Activated naive CD4-positive, alpha-beta T cell treated with anti-CD3 and anti-CD28 coated beads, Interleukin-2, amount 50 U/mL, for 16 hours (primary cell): ENCODE measurements at places on chromosomes 4 and X.

DNA sequence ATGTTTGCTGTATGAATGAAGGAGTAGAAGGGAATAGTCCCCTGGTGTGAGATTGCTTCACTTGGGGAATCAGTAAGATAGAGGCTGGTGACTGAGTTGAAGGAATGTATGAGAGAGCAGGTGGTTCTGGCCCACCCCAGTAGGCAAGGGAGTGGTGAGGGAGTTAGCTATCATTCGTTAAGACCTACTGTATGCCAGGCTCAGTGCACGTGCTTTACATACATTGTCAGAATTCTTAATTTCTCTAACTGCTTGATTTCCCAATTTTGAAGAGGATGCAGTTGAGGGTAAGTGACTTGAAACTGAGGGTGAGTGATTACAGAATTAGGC is 700 bp downstream of the VMA21 start:
- DNase-seq, result no peak

DNA sequence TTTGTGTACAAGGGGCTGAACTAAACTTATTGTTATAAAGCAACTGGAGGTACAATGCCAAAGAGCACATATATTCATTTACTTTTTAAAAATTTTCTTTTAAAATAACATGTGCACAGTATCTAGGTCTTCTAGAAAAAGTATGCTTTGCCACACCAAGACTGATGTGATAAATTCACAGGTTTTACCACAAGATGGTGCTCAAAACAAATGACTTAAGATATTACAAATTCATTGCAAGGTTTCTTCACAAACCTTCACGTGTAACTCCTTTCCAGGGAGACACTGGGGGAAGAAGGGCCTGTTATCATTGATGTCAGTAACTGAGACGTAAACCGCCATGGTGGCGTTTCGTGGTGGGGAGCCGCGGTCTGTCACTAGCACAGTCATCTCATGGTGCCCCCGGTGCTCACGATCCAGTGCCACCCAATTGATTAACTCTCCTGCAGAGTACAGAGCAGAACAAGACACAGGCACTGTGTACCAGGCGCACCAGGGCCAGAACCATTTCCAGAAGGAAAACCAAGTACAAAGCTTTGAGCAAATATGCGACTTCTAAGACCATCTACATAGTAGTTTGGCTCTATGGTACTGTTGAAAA is 162.2 kb downstream of the DCHS2 start:
- no peak for DNase-seq

DNA sequence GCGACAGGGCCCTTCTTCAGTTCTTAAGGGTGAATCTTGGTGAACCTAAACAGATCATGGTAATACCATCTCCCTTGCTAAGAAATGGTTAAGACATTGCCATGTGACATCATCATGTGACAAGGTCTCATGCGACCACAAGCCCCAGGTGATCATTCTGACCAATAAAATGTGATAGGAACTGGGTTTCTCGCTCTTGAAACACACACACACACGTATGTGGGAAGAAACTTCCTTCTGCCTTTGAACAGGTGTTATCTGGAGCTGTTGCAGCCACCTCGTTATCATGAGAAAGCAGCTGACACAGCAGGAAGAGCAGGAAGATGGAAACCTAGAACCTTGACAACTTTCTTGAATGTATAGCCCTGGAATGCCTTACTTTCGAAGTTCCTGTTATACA is 10.2 kb downstream of the SOD3 start:
- no peak for DNase-seq

DNA sequence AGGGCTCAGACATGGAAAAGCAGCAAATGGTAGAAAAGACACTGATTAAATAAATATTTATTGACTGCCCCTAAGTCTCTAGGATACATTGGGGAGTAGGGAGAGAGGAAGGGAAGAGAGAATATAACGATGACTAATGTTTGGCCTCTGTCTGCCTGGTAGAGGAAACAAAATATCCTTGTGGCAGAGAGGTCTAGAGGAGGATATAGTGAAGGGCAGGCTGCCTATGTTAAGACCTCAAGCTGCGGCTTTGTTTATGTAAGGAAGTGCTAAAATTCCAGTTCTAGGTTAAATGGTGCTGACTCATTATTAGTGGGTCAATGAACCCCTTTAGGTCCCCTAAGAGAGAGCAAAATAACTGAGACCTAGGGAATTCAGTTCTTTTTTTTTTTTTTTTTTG is 427.3 kb upstream of the FTHL17 start:
- DNase-seq, result no peak

- no peak for DNase-seq
These were observed 238.9 kb downstream of the HS3ST1 start for GRCh38 chr4:11189756-11190155.

GRCh38 chr4:20062054-20062453 is 189.7 kb upstream of the SLIT2 start:
- DNase-seq, result no peak

DNA sequence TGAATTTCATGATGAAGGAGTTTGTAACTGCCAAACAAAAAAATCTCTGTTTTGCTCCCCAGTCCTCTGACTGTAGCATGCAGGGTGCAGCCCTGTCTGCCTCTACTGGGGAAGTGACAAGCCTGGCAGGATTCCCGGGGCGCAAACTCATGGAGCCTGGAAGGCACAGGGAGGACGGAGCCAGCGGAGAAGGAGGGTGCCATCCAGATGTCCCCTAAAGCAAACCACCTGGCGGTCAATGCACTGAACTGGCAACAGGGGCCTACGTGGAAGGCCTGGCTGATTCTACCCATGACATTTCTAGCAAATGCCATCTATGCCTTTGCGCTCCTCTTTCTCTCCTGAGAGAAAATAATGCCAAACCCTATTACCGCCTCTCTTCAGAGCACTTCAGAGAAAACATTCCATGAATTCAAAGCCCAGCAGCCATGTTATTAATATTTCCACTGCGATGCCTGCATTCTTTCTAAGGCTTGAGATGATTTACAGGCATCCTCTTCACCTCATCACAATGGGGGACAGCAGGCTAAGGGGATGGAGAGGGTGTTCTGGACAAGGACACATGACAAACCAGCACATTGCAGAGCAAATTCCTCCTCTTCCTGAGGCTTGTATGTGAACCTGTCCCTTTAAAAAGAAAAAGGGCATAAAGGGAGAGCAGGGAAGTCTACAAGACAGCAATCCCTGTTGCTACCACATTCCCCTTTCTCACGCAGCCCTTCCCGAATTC is 329.3 kb upstream of the NOCT start:
- no peak for DNase-seq

GRCh38 chrX:111102636-111103035 is 6.6 kb downstream of the PAK3 start:
- DNase-seq, result no peak

GRCh38 chrX:119688911-119689321 is 4.1 kb downstream of the SEPTIN6 start:
- DNase-seq, result peak; percentile 31

DNA sequence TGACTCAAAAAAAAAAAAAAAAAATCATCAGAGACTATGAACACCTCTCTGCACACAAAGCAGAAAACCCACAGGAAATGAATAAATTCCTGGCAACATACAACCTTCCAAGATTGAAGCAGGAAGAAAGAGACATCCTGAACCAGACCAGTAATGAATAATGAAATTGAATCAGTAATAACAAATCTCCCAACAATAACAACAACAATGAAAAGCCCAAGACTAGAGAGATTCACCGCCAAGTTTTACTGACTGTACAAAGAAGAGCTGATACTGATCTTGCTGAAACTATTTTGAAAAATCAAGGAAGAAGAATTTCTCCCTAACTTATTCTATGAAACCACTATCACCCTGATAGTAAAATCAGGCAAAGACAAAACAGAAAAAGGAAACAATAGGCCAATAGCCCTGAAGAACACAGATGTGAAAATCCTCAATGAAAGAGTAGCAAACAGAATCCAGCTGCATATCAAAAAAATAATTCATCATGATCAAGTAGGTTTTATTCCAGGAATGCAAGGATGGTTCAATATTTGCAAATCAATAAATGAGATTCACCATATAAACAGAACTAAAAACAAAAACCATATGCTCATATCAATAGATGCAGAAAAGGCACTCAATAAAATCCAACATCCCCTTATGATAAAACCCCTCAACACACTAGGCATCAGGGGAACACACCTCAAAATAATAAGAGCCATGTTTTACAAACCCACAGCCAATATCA is 31.0 kb upstream of the PLK4 start:
- DNase-seq, result no peak

- DNase-seq, result peak; percentile 32
These were observed at the start of gene SOWAHB for GRCh38 chr4:76897536-76898384. TSS of gene SOWAHB (minus strand) at chr4:76898144. CDS start at chr4:76897849, 295 bp downstream.

DNA sequence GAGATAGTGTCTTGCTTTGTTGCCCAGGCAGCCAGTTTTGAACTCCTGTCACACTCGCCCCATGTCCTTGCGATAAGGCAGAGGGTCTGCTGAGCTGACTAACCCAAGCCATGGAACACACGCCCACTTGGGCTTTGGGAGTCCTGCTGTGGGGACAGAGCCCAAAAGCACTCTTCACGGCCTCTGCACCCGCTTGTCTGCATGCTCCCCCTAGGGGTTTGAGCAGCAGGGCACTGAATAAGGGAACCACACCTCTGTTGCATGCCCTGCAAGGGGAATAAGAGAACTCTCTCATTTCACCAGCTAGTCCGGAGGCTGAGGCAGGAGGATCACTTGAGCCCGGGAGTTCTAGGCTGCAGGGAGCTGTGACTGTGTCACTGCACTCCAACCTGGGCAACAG is 166.0 kb downstream of the STAG2 start:
- no peak for DNase-seq

- DNase-seq, result no peak
These were observed 80.1 kb downstream of the RCHY1 start for GRCh38 chr4:75434105-75434504.

- no peak for DNase-seq
These were observed 8.5 kb upstream of the LHFPL1 start for GRCh38 chrX:112688242-112688641.

GRCh38 chrX:13492286-13492685 is 77.1 kb upstream of the EGFL6 start:
- no peak for DNase-seq

- DNase-seq, result no peak
These were observed 3.2 kb upstream of the ENPEP start for GRCh38 chr4:110472583-110473329.

DNA sequence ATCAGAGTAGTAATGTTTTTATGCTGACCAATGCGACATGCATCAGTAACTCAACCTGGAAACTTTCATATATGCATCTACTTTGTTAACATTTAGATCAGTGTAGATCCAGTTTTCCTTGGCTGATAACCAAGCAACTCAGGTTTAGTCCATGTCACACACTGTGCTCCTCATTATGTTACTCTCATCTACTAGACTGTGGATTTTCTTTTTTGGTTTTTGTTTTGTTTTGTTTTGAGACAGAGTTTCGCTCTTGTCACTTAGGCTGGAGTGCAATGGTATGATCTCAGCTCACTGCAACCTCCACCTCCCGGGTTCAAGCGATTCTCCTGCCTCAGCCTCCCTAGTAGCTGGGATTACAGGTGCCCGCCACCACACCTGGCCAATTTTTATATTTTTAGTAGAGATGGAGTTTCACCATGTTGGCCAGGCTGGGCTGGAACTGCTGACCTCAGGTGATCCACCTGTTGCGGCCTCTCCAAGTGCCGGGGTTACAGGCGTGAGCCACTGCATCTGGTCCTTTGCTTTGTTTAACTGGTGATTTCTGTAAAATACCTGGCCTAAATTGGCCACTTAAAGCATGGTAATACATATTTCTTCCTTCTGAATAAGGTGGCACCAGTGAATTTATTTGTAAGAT is 48.6 kb downstream of the SMARCAD1 start:
- DNase-seq, result no peak

DNA sequence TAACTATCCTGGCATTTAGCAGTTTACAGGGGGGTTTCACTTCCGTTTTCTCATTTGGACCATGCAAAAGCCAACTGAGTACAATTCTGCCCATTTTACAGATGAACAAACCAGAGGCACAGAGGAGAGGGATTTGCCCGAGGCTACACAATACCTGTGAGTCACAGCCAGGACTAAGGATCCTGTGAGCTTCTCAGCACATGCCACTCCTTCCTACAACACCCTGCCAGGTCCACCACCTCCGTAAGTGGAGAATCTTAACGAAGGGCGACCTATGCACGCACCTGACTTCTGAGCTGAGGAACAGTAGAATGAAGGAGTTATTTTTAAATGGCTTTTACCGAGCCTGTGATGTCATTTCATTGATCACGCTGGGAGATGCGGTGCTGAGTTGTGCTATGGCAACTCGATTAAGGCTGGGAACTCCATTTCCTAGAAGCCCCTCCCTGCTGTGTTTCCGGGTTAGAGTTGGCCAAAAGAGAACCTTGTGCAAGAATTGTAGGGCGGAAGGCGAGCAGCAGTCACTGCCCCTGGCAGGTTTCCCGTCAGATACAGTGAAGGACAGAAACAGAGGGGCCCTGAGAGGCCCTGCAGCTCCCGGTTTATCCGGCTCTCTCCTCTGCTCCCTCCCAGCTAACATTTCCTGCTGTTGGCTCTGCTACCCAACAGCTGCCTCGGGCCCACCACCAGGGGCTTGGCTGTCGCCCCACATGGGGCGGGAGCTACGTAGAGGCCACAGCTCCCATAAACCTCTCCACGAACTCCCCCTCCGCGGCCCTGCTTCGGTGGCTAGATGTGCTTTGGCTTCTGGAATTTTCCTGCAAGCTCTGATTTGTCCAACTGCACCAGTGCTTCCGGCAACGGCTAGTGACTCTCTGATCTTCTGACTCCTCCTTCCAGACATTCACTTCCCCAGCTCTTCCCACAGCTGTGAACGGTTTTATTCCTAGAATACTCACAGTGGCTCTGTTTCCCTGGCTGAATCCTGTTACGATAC is 75.1 kb upstream of the USP9X start:
- peak; percentile 31 for DNase-seq

- no peak for DNase-seq
These were observed 3.5 kb downstream of the FHDC1 start for GRCh38 chr4:152939621-152940020.

- no peak for DNase-seq
These were observed 1.0 kb upstream of the ANKRD17 start for GRCh38 chr4:73259571-73260090.

GRCh38 chrX:106599411-106599810 is 12.4 kb upstream of the RADX start:
- DNase-seq, result no peak

GRCh38 chr4:43163101-43163792 is 270.7 kb downstream of the GRXCR1 start:
- no peak for DNase-seq

DNA sequence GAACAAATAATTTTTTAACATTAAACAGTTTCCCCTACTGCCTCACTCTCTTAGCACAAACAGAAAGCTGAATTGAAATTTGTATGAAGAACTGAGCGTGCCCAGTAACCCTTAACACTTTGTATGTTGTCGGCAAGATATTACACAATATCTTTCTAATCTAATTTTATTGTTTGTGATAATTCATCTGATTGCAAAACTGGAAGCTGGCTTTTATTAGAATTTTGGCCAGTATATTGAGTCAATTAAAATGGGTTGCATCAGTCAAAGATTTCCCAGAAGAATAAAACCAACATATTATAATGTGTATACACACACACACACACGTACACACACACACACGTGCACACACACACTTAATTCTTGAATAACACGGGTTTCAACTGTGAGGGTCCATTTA is 2332.1 kb downstream of the PCDH7 start:
- no peak for DNase-seq

- no peak for DNase-seq
These were observed 36.9 kb downstream of the HMX1 start for GRCh38 chr4:8834681-8835220.
